ENCODE measurements at places on chromosomes 7 and 10.

DNA sequence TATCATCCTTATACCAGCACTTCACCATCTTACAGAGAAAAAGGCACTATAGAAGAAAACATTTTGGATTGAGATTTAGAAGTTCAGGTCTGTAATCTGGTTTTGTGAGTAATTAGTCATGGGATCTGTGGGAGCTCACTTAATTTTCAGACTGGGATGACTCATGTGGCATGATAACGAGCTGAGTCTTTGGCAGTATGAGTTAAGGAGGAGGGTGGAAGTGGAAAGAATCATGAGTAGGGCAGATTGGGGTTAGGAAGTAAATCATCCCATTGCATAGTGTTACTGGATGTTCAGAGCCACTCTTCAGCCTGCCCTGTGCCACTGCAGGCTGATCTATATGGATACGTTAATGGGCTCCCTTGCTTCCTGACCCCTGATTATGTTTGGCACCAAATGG, 64.9 kb downstream of the ZNF92 start:
- DNase-seq = no peak

DNA sequence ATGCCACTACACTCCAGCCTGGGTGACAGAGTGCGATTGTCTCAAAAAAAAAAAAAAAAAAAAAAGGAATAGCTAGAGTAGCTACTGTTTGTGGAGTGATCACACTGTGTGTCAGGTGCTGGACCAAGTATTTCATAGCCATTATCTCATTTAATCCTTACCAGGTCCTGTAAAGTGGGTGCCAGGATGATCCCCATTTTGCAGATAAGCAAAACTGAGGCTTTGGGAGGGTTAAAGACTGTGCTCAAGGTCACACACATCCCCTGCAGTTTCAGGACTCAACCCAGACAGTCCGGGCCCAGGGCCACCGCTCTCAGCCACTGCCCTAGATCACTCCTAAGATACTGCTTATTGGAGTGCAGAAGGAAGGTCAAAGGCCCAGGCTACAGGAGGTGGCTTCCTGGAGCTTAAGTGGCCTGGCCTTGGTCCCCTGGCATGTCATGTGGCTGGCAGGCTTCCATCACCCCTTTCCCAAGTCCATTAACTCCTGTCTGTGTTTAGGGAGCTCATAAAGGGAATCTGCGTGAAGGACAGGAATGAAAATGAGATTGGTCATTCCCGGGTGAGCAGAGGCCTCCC, 12.4 kb upstream of the WBP1L start:
- DNase-seq = no peak

- DNase-seq = no peak
Measured at GRCh38 chr10:123786896-123787295, 104.7 kb downstream of the CPXM2 start.

GRCh38 chr7:106060394-106060920, 51.7 kb downstream of the SYPL1 start:
- DNase-seq = no peak

DNA sequence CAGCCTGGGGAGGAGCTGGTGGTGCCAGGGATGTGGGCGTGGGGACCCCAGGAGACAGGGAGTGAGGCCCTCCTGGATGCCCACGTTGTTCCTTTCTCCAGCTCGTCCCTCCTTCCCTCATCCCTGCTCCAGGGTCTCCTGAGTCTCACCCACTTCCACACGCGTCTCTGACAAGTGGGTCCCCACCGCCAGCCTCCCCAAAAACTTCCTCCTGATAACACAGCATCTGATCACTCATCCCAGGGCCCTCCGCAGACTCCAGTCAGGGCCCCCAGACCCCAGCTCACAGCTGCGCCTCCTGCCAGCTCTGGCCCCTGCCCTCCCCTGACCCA, 60.6 kb upstream of the INPP5A start:
- no peak for DNase-seq

DNA sequence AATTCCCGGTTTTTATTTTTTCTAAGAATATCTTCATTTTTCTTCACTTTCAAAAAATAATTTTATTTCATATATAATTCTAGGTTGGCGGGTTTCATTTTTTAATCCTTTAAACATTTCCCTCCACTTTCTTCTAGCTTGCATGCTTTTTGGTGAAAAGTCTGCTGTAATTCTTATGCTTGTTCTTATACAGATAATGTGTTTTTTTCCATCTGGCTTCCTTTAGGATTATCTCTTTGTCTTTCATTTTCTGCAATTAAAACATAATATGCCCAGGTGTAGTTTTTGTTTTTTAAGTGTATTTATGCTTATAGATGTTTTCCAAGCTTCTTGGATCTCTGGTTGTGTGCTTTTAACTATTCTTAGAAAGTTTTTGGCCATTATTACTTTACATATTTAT, 341.3 kb upstream of the SEMA3C start:
- DNase-seq = no peak
